ENCODE measurements at places on chromosomes 13 and 19. TPM values are rescaled to one million over a fixed set of nuclear protein-coding genes. Genes with fewer than 3 reads are reported as not detected.
A peak's percentile ranks its signal among the peaks of the same experiment; 100 is the strongest.

Gene KIR2DL4
- not detected for total RNA-seq

DNA sequence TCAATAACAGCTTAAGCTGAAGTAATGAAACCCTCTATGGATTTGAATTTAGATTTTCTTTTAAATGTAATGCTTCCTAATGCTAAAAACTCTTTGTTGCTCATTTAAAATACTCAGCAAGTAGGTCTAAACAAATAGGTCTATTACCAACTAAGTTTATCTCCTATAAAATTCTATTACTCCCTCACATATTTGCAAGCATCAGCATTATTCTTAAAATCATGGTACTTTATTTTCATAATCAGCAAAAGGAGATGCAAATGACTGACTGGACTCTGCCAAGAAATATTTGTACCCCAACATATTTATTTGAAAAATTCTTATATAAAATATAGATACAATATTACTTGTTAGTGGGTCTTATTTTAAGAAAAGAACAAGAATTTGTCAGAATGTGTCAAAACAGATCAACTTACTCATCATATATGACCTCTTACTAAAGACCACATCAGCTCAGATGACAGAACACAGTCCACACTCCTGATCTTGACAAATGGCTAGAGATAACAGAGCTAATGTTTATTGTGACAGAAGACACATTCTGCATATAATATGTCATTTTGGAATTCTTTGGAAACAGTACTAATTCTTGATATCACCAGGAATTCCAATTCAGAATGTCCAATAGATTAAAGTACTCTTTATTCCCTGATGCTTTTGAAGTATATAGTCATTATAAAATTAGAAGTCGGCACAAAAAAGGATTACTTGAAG is 704.6 kb upstream of the PCDH9 start:
- no peaks in the 10 kb centered on the region for H3K4me1 ChIP-seq
- DNase-seq: no peak
- H3K27ac ChIP-seq: no peak overlapping the region
- no peaks in the 10 kb centered on the region for H3K36me3 ChIP-seq
- H3K4me3 ChIP-seq: no peak overlapping the region

Gene SBK2
- not detected for total RNA-seq

DNA sequence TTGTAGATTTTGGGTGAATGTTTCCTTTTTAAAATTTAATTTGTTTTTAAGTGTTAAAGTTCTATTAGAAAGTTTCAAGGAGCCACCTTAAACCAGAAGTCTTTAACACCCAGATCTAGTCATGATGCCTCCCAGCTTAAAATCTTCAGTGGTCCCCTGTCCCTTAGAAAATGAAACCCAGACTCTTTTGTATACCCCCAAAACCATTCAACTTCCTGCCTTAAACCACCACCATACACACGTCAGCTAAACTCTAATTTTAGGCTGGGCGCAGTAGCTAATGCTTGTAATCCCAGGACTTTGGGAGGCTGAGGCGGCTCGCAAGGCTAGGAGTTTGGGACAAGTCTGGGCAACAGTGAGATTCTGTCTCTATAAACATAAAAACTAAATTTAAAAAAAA is 37.9 kb downstream of the N4BP2L1 start:
- H3K27ac ChIP-seq: no peak overlapping the region
- no peaks in the 10 kb centered on the region for H3K4me1 ChIP-seq
- no peaks in the 10 kb centered on the region for H3K36me3 ChIP-seq
- no peak for DNase-seq
- H3K4me3 ChIP-seq: no peak overlapping the region

DNA sequence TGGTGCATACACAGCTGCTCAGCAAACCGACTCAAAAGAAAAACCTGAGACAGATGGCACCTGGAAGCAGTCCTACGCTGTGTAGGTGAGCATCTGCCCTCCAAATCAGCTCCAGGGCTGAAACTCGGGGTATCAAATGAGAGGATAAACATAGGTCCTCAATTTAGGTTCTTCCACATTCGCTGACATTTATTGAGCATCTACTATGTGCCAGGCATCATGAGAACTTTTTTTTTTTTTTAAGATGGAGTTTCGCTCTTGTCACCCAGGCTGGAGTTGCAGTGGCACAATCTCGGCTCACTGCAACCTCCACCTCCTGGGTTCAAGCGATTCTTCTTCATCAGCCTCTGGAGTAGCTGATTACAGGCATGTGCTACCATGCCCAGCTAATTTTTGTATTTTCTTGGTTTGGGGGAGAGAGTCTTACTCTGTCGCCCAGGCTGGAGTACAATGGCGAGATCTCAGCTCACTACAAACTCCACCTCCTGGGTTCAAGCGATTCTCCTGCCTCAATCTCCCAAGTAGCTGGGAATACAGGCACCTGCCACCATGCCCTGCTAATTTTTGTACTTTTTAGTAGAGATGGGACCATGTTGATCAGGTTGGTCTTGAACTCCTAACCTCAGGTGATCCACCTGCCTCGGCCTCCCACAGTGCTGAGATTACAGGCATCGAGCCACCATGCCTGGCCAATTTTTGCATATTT is 13.4 kb downstream of the QPCTL start:
- no peaks in the 10 kb centered on the region for H3K4me1 ChIP-seq
- no peak overlapping the region for H3K27ac ChIP-seq
- no peaks in the 10 kb centered on the region for H3K27me3 ChIP-seq
- H3K4me3 ChIP-seq: no peak overlapping the region
- no peak for DNase-seq

- no peaks in the 10 kb centered on the region for H3K36me3 ChIP-seq
- no peak overlapping the region for H3K4me3 ChIP-seq
These were observed 10.6 kb downstream of the REXO1 start for GRCh38 chr19:1837625-1838105.

GRCh38 chr19:5345895-5346386 is 5.3 kb upstream of the PTPRS start:
- no peak overlapping the region for H3K27ac ChIP-seq
- no peak overlapping the region for H3K4me3 ChIP-seq
- no peak for DNase-seq
- H3K36me3 ChIP-seq: no peaks in the 10 kb centered on the region

GRCh38 chr13:19998960-19999359 is 40.4 kb downstream of the ZMYM2 start:
- no peak overlapping the region for H3K27ac ChIP-seq
- H3K36me3 ChIP-seq: peaks cover 2% of the 10 kb centered on the region
- peaks cover 20% of the 10 kb centered on the region for H3K4me1 ChIP-seq
- DNase-seq: no peak

DNA sequence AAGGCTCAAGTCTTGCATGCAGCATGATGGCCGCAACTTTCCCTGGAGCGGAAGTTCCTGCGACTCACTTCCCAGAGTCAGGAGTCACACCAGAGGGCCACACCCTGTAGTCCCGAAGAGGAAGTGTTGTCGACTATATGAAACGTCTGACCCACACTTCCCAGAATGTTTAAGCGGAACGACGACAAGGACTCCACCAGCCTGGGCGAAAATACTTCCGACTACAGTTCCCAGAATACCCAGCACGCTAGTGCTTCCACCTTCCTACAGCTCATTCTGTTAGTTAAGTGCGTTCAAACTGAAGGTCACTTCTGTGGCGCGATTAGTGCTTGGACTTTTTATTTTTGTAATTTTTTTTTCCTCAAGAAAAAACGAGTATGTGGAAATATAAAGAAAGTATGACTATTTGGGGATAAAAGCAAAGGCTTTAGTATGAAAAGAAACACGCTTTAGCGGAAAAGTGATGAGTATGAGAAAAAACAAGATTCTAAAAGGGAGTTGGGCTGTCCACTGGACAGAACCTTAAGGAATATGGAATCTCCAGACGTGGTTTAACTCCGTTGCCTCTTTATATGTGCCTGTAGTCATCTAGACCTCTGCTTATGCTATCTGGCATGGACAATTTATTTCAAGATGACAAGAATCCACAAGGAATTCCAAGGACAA is 15.5 kb upstream of the ZNF112 start:
- no peak overlapping the region for H3K27ac ChIP-seq
- H3K4me1 ChIP-seq: no peaks in the 10 kb centered on the region
- no peaks in the 10 kb centered on the region for H3K27me3 ChIP-seq
- no peak overlapping the region for H3K4me3 ChIP-seq
- H3K36me3 ChIP-seq: no peaks in the 10 kb centered on the region

Gene PSG1
- total RNA-seq: not detected

Gene CALM3
- 465 TPM for total RNA-seq

GRCh38 chr13:27112006-27112405 is 59.6 kb downstream of the USP12 start:
- no peaks in the 10 kb centered on the region for H3K27me3 ChIP-seq
- H3K27ac ChIP-seq: no peak overlapping the region
- no peak overlapping the region for H3K4me3 ChIP-seq
- DNase-seq: no peak

GRCh38 chr13:68888832-68889231 is 1218.8 kb upstream of the ATXN8OS start:
- H3K27me3 ChIP-seq: no peaks in the 10 kb centered on the region
- H3K4me1 ChIP-seq: peaks cover 7% of the 10 kb centered on the region
- no peak overlapping the region for H3K27ac ChIP-seq
- no peaks in the 10 kb centered on the region for H3K36me3 ChIP-seq
- no peak overlapping the region for H3K4me3 ChIP-seq
- DNase-seq: no peak

DNA sequence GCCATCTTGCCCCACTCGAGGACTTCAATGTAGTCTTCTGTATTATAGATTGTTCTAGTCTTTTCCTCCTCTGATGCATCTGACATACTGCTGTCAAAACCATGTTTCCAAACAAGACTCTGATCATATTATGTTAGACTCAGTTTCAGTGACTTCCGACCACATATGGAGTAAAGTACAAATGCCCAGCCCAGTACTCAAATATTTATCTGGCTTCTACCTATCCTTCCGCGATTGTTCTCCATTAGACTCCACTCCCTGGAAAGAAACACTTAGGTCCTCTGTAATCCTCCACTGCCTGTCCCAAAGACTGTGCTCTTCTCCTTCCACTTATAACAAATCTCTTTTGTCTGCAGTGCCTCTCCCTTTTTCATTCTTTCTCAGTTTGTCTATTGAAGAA is 439.5 kb downstream of the EFNB2 start:
- H3K4me3 ChIP-seq: peak overlapping the region; percentile 1
- H3K27me3 ChIP-seq: no peaks in the 10 kb centered on the region
- no peaks in the 10 kb centered on the region for H3K36me3 ChIP-seq
- DNase-seq: no peak

DNA sequence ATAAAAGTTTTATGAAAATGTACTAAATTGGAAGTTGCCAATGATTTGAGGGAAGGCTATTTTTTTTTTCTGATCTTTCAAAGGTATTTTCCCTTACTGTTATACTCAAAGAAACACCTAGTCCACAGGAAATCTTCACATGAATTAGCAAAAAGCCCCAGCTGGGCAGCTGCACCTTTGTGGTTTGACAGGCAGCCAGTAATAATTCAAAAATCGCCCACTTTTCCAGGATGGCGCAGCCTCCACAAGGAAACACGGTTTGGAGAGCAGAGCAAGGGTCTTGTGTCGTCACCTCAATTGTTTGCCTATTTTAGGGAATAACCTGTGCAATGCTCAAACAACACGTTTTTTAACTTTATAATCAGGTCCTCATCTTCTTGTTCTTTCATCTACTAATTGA is 324.9 kb upstream of the GPC6 start:
- no peak for DNase-seq
- no peaks in the 10 kb centered on the region for H3K36me3 ChIP-seq
- H3K27ac ChIP-seq: no peak overlapping the region

Gene OR7A5
- not detected for total RNA-seq

GRCh38 chr13:110444226-110444653 is 117.3 kb downstream of the RAB20 start:
- H3K27me3 ChIP-seq: no peaks in the 10 kb centered on the region
- DNase-seq: no peak
- H3K4me3 ChIP-seq: no peak overlapping the region
- no peaks in the 10 kb centered on the region for H3K36me3 ChIP-seq

Gene SPATA13
- 10.5 TPM for total RNA-seq

Gene PSG2
- 0.45 TPM for total RNA-seq

Data from Caco-2 (cell line).